ENCODE measurements at places on chromosomes 2 and 18.

DNA sequence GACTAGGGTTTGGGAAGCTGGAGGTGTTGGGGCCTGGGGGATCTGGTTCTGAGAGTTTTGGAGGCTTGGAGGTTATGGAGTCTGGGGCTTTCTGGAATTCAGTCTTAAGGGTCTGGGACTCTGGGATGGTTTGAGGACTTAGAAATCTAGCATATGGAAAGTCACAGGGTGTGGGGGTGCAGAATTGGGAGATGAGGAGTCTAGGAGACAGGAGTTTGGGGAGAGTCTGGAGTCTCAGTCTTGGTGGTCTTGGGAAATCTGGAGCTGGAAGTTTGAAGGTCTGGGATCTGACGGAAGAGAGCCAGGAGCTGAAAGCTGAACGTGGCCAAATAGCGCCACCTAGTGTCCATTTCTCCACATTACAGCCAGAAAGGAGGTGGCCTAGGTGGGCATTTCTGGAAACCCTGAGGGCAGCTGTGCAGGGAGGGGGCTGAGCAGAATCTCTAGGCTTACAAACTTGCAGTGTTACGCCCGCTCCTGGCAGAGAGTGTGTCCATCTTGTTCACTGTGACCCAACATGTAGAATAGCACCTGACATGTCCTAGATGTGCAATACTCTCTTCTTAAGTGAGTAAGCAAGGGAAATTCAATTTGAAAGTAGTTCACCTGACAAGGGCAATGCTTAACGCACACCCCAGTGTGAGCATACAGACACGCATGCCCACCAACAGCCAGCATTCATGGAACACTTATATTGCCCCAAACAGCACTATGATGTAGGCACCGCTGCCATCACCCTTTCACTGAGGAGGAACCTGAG lies 204.8 kb downstream of the TFCP2L1 start:
- DNase-seq: peak; percentile 27

- no peak for DNase-seq
Observed at GRCh38 chr2:105836840-105837692, 92.4 kb downstream of the NCK2 start.

- DNase-seq: peak; percentile 67
Observed at GRCh38 chr2:149383340-149383739, 53.0 kb downstream of the LYPD6 start.

DNA sequence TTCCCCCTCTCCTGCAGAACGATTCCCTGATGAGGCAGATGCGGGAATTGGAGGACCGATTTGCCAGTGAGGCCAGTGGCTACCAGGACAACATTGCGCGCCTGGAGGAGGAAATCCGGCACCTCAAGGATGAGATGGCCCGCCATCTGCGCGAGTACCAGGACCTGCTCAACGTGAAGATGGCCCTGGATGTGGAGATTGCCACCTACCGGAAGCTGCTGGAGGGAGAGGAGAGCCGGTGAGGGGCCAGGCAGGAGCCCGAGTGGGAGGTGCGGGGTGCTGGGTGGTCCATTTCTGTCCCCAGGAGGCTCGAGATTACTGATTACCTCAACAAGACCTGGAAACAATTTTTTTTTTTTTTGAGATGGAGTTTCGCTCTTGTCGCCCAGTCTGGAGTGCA lies 3.1 kb downstream of the DES start:
- no peak for DNase-seq

- DNase-seq: no peak
Observed at GRCh38 chr2:121219866-121220265, 65.1 kb downstream of the TFCP2L1 start.

- DNase-seq: peak; percentile 31
Observed at GRCh38 chr2:48144777-48145176, 238.5 kb upstream of the FBXO11 start.

DNA sequence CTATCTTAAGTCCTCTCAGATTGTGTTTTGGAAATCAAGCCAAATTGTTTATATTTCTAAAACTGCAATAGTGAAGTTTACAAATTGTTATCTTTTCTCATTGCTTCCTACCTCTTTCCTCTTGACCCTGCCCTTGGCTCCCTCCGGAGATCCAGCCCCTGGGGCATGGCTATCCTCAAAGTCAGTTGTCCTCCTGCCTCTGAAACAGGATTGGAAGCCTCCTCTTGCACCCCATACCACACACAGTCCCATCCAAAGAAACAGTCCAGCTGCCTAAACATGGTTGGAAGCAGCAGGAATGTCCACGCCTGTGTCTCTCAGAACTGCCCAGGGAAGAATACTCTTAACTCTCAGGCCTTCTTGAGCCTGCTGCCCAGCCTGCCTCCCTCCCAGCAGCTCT lies 30.1 kb upstream of the COL6A3 start:
- no peak for DNase-seq

DNA sequence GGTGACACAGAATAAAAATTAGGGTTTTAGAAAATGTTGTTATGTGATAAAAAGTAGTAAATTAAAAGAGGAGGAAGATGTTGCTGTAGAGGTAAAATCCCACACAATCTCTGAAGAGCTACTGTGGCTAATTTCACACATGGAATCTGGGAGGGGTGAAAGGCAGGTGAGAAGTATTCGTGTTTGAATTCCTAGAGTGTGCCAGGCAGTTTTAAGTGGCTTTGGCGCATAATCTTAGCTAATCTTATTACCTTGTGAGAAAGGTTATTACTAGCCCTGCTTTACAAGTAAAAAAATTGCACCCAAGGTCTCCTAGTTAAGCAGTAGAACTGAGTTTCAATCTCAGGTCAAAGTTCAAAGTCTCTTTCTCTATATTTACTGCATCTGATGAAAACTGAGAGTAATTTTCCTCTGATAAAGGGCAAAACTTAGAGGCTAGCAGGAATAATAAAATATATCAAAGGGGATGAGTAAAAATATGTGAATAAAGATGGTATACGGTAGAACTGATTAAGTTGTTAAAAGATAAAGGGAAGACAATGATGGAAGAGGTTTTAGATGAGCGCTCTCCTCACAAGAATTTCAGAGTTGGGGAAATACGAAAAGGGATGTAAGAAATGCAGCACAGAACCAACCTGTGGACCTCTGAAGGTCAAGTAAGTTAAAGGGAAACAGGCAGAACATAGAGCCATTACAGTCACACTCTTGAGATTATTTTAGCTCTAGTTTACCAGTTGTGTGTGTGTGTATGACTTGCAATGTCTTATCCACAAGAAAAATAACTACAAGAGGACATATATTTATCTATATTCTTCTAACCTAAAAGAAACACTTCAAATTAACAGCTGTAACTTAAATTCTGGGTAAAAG lies 34.8 kb downstream of the GAREM1 start:
- no peak for DNase-seq

- no peak for DNase-seq
Observed at GRCh38 chr2:201971531-201972228, 62.0 kb upstream of the FZD7 start.

DNA sequence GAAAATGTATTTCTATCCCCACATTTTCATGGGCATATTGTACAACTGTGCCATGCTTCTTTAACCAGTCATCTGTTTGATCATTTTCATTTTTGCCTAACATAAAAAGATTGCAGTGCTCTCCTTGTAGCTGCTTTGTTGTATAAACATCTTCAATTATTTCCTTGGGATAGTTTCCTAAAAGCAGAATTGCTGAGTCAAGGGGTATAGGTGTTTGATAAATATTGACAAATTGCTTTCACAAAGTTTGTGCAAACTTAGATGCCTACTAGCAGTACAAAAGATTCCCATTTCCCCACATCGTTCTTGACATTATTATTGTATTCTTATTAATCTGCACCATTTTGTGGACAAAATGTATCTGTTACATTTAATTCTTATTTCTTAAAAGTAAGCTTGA lies 479.6 kb downstream of the FBXO15 start:
- DNase-seq: no peak

- no peak for DNase-seq
Observed at GRCh38 chr2:10080536-10081304, 509 bp upstream of the CYS1 start.

- DNase-seq: no peak
Observed at GRCh38 chr18:21663578-21663977, 41.0 kb downstream of the ABHD3 start.
